ENCODE measurements at places on chromosomes 2 and 18.

- no peak for DNase-seq
Observed at GRCh38 chr2:109117780-109118179, 11.2 kb upstream of the SH3RF3 start.

DNA sequence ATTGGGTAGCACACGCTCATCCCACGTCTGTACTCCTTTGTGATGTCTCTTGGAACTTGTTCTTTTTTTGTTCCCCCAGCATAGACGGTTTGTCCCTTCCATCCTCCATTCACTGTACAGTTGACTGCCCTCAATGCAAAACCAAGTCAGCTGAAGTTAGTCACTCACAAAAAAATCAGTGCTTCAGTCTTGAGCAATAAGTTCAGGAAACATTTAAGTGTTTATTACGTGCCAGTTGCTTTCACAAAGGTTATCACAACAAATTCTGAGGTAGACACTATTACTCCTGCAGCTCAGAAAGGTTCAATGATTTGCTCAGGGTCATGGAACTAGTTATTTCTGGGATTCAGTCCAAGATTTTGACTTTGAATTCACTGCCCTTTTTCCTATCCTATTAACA is 102.2 kb downstream of the PDE1A start:
- no peak for DNase-seq

GRCh38 chr2:10964052-10964790 is 52.5 kb downstream of the KCNF1 start:
- DNase-seq = peak; percentile 32

DNA sequence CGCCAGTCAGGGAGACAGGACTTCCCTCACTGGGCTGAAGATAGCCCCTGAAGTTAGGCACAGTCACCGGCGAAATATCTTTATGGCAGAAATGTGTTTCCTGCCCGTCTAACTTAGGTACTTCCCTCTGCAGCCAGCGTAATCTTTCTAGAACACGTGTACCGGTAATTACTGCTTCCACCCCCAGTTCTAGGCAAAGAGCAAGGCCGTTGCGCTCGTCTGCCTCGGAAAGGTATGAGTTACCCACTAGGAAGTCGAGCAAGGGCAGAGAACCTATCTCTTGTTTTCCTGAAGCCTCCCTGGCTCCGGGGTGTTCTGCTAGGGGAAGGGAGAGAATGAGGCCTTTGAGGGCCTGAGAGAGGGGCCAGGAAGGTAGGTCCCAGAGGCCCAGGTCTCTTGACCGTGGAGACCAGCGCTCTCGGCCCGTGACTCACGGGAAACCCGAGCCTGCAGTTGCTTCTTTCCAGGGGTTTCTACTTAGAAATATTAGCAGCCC is 70.0 kb downstream of the TWSG1 start:
- DNase-seq = no peak

- peak; percentile 36 for DNase-seq
Observed at GRCh38 chr2:207768168-207768865, 1.4 kb downstream of the FZD5 start.

- no peak for DNase-seq
Observed at GRCh38 chr2:167504061-167504460, 615.8 kb downstream of the XIRP2 start.

DNA sequence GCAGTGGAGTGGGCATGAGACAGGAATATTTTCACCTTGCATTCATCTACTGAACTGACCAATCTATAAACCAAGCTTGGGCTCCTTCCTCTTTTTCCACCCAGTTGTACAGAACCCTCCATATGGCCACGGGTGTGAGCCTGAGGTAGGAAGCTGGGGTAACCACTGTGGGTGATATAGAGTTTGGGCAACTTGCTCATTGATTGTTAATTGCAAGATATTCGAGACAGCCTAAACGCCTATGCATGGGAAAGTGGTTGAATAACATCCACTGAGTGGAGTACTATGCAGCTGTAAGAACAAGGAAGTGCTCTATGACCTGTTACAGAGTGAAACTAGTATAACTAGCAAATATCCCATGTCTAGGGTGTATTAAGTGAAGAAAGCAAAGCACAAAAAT is 7.3 kb upstream of the VAPA start:
- no peak for DNase-seq

DNA sequence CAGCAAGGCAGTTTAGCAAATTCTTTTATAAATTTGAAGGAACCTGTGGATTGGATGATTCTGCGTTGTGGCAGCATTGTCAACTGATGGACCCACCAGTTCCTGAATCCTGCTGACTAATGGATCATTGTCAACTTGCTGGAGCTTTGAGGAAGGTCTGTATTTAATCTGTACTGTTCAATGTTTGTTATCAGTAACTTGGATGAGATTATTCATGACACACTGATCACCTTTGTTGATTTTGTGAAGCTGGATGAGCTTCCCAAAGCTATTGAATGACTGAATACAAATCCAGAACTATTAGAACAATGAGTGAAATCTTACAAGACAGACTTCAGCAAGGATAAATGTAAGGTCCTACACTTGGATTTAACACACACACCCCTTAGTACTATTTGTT is 101.3 kb downstream of the AQP4 start:
- DNase-seq = no peak

DNA sequence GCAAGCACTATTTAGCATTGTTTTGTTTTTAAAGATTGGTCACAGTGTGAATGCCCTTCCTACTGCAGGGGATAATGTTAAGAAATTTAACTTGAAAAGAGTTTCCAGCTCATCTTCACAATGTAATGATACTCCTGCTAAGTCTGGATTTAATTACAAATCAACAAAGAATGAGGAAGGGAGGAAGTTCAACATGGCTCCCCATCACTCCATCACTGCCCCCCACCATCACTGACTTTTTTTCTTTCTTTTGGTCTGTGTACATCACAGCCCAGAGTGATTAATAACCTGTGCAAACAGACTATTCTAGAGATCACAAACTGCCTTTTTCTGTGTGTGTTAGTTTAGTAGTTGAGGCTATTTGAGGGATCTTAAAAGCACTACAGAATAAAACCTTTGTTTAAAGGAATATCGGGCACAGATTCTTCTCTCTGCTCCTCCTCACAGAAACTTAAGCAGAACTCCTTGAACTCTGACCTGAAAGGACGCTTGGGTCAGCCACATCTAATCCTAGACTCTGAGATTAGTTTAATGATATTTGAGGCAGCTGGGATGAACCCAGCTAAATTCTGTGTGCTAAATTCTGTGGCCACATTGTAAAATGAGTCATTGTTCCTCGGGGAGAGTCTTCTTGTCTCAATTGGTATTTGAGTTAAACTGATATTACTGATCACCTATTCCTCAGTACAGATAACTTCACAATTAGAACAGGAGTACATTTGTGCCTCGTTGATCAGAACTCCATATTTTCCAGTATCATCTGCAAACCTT is 47.8 kb downstream of the SATB2 start:
- no peak for DNase-seq

- DNase-seq = no peak
Observed at GRCh38 chr2:210531482-210531881, 24.9 kb upstream of the CPS1 start.

- DNase-seq = no peak
Observed at GRCh38 chr2:148103946-148104345, 83.1 kb downstream of the MBD5 start.

DNA sequence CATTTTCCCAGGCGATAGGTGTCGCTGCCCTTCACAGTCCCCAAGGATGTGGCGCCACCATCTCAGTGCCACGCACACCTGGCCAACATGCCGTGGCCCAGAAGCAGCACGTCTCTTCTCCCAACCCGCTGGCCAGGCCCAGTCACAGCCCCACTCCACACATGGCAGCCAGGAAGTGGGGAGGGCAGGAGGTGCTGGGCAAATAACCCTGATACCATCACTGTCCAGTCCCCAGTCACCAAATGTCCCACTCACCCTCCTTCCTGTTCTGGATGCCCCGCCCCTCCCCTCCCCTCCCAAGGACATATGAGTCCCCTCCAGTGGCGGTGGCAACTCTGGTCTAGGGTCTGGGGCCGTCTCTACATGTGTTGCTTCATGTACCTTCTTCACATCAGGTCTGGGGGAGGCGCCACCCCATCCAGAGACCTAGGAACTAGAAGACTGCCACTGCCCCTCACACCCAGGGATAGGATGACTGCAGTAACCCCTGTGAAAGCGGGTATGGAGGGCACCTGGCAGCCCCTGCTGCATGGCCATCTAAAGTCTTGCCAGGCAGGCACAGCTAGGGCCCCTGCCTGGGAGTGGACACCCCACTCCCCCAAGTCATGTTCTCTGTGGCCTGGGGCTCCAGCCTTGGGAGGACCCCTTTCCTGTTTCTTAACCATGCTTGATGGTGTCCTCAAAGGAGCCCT is 7.3 kb upstream of the CAPN10 start:
- no peak for DNase-seq

DNA sequence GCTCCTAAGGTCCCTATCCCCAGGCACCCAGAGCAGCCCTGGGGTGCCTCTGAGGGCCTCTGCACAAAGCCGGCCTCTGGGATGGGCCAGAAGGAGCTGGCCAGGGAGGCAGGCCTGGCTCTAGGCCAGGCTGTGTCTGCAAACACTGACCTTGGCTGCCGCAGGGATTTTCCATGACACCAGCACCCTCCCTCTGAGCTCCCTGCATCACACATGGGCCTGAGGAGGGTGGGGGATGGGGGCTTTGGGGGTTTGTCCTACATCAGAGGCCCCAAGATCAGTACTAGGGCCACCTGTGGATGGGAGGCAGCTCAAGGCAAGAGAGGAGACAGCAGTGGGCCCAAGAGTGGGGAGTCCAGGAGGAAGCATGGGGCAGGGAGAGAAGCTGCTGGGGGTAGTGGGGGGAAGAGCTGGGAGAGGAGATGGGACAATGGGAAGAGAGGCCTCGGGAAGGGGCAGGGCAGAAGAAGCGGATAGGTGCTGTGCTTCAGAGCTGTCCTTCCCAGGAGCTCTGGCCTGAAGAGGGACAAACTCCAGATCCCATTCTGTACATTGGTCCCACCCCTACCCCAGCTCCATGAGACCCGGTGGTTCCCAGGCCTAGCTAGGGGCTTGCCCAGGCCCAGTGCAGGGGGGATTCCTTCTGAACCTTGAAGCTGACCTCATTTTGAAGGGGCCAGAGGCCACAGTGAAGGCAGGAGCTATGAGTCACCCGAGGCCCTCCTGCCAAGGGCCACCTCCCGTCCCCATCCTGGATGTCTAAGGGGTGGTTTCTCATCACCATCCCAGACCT is 28.0 kb downstream of the KCNK3 start:
- peak; percentile 84 for DNase-seq

DNA sequence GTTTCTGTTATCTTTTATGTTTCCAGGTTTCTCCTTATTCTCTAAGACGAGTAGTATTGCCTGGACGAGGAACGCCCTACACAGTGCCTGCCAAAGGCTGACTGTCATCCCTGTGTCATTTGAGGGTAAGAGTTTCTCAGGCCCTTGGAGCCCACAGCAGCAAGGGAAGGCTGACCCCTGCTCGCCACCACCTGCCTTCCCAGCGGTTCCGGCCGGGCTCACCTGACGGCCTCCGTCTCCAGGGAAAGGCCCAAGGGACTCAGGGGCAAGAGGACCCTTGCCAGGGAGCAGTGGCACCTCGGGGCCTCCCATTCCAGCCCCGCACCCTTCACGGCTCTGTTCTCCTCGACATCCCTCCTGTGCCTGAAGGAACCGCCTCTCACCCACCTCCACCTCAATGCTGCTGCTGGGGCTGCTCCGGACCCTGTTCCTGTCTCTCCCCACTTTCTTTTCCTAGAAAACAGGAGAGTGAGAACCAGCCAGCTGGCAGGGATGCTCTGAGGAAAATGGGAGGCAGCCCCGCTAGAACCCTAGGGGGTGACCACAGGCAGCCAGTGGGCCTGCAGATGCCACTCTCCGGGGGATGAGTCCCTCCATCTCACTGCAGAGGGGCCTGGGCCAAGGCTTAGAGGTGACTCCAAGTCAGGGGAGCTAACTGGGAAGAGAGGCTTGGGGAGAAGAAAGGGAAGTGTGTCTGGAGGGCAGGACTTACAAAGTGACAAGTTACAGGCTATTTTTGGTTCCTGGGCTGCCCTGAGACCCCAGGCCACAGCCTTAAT is 1.9 kb downstream of the LIMS2 start:
- DNase-seq = no peak

GRCh38 chr2:222976521-222977061 is 75.4 kb upstream of the KCNE4 start:
- no peak for DNase-seq

- DNase-seq = no peak
Observed at GRCh38 chr2:30149513-30149912, 2.7 kb downstream of the YPEL5 start.

DNA sequence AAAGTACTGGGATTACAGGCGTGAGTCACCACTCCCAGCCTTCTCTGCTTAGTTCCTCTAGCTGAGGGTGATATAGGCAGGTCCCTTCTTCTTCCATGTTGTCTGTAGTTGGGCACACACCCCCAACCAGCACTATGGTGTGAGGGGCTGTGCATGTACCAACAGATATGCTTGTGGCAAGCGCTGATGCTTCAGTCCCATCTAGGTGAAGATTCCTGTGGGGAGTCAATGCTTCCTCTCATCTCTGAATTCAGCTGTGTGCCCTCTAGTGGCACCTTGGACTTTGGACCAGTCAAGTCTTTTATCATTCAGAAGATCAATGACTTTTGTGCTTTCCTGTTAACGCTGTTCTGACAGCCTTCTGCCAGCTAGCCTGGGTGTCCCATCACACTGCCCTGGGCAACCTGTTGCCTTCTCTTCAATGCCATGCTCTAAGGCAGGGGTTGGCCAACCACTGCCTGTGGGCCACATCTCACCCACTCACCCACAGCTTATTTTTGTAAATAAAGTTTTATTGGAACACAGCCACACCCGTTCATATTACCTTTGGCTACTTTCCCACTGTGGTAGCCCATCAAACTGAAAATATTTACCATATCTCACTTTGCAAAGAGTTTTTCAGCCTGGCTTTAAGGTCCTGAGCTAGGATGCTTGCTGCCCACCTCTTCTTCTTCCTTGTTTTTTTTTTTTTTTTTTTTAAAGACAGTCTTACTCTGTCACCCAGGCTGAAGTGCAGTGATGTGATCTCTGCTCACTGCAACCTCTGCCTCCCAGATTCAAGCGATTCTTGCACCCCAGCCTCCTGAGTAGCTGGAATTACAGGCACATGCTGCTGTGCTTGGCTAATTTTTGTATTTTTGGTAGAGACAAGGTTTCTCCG is 51.0 kb downstream of the NPAS2 start:
- DNase-seq = no peak

GRCh38 chr18:45728336-45729010 is 4.5 kb downstream of the SLC14A1 start:
- DNase-seq = no peak

DNA sequence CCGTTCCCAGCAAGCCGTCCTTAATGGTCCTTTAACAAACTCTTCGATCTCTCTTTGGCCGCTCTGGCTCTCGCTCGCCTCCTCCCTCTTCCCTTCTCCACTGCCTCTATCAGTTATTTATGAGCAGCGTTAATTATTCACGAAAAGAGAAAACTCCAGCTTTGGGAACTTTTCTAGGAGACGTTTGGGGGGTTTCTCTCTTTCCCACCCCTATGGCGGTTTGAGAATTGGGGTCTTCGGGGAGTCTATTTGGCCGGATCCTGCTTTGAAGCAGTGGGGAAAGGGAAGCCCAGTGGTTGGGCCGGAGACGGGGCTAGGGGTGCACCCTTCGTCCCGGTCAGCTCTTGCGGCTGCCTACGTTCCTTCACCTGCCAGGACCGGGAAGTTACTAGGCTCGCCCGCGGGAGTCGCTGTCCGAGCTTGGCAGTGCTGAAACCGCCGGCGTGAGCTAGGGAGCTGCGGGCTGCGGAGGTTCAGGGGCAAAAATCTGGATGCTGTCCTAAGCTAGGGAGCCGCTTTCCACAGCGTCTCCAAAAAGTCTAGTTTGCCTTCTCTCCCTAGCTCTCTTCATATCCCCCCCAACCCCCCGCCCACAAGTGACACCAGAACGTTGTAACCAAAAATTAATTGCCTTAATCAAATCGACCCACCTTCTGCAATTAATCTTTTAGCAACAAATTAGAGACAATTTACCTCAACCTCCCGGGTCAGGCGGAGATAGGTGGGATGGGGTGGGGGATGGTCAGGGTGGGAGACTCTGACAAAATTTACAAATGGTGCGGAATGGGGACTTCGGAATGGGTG is 8.9 kb upstream of the SKOR2 start:
- DNase-seq = peak; percentile 46

Data from umbilical cord (tissue), 2 donors.